ENCODE measurements at places on chromosomes 3 and 15.

DNA sequence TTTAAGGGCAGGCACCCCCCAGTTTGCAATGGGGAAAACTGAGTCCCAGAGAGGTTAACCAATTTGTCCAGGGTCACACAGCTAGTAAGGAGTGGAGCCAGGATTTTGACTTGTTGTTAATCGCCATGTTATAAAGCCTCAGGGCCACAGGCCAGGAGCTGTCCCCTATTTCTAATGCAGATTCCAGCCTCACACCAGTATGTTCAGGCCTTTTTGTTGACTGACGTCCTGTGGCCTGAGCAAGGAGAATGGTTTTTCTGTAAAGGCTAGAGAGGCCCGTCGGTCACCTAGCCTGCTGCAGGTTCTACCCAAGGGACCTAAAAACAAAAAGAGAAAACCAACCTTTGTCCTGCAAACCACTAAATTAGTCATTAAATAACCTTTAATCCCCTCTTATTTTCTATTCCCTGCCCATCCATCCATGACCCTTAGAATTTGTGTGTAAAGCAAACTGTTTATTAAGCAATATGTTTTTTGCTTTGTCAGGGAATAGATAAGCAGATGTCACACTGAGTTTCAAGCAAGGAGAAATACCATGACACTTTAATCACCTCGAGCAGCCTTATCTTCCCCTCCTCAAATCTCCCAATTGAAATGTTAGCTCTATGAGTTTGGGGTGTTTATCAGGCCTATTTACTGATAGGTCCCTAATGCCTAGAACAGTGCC is 14.1 kb downstream of the ACOX2 start:
- no peak for DNase-seq

GRCh38 chr15:77305953-77306352 is 114.0 kb downstream of the PEAK1 start:
- no peak for DNase-seq

- DNase-seq: no peak
Observed at GRCh38 chr3:146326875-146327543, 76.1 kb upstream of the PLSCR4 start.

DNA sequence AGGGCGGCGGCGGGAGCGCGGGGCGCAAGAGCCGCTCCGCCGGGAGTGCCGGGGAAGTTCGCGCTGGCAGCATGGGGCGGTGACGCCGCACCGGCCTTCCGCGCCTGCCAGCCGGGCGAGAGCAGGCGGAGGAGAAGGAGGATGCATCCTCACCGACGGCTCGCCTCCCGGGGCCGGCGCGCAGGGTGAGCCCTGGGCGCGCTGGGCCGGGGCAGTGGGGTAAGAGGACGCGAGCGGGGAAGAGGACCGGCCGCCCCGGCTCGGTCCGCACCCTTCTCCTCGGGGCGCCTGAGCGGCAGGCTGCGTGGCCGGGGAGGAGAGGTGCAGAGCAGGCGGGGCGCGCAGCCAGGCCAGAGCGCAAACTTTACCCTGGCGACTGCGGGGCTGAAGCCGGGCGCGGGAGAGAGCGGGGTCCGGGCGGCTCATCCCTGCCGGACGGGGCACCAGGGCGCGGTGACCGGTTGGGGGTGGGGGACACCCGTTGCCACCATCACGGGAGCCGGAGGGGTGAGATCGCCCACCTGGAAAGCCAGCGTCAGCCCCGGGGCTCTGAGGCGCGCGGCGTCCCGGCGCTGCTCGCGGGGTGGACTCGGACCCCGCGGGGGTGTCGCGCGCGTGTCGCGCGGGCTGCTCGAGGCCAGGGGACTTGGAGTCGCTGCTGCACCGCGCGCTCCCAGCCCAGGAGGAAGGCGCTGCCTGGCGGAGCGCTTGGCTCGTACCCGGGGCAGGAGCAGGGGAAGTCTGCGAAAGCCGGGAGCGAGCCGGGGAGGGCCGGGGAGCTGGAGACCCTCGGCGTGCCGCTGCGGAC is 542 bp downstream of the GABRA5 start:
- no peak for DNase-seq

DNA sequence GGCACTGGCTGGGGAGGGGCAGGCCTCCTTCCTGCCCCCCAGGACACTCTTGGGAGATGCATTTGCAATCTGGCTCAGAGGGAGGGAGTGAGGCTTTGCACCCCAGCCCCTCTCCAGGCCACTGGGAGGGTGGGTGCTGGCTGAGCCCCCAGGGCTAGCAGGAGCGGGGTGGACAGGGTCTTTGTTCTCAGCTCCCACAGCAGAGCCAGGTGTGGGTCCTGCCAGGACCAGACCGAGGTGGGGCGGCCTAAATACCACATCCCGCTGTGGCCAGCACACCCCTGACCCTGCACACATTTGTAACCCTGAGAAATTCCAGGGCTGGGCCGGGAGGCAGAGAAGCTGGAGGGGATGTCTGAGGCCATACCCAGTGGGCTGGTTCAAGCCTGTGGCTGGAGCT is 41.0 kb downstream of the STARD5 start:
- no peak for DNase-seq

GRCh38 chr3:72213296-72214065 is 428.5 kb upstream of the PROK2 start:
- DNase-seq: no peak

GRCh38 chr3:46857485-46858341 is 5.5 kb downstream of the MYL3 start:
- DNase-seq: no peak

GRCh38 chr15:28936481-28936881 is 50.7 kb downstream of the APBA2 start:
- no peak for DNase-seq

DNA sequence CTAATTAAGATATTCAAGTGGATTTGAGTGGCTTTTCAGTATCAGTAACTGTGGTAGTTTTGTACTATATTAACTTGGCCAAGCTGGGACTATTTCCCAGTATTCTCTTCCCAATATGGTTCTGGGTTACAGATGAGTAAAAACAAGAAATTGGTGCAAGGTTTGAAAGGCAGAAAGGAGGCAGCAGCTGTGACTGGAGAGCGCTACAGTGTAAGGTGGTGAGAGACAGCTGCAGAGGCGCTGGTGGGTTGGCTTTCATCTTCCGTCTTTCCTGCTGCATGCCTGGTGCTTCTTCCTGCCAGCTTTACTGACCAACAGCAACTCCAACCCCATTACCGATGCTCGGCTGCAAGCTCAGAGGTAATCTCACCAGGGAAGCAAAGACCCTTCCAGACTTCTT is 9.8 kb downstream of the DPH3 start:
- no peak for DNase-seq

GRCh38 chr15:48559285-48559684 is 86.2 kb downstream of the FBN1 start:
- no peak for DNase-seq

Data from NCI-H2029 (cell line).